ENCODE measurements at places on chromosomes 13 and 19.
A peak's percentile ranks its signal among the peaks of the same experiment; 100 is the strongest.

- DNase-seq: no peak
These were observed 444 bp upstream of the NCCRP1 start for GRCh38 chr19:39196320-39196719.

DNA sequence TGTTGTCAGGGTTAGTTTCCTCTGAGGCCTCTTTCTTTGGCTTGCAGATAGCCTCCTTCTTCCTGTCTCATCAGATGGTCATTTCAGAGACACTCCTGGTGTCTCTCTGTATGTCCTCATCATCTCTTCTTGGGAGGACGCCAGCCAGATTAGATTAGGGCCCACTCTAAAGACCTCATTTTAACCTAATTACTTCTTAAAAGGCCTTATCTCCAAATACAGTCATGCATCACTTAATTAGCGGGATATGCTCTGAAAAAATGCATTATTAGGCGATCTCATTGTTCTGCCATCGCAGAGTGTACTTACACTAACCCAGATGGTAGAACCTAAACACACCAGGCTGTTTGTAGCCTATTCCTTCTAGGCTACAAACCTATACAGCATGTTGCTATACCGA is 89.0 kb downstream of the CDK8 start:
- DNase-seq: no peak

GRCh38 chr13:25840261-25840660 is 211.6 kb downstream of the SHISA2 start:
- no peak for DNase-seq

GRCh38 chr13:41315443-41316047 is 4.5 kb downstream of the NAA16 start:
- DNase-seq: no peak

DNA sequence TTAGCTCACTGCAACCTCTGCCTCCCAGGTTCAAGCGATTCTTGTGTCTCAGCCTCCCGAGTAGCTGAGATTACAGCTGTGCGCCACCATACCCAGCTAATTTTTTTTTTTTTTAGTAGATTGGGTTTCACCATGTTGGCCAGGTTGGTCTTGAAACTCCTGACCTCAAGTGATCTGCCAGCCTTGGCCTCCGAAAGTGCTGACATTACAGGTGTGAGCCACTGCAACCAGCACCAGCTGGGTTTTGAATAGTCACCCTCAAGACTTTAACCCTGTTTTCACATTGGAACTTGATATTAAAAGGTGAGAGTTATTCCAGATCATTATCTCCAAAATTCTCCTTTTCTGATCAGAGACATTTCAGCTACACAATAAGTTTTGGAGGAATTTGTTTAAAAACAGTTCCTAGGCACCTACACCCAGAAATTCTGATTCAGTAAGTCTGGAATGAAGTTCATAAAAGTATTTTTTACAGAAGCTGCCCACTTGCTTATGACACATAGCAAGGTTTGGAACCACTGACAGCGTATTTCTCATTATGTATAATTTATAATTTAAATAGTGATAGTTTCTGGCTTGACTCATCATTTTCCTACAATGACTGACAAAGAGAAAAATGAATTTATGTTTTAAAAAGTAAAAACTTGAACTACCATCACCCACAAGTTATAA is 417.3 kb downstream of the DIAPH3 start:
- no peak for DNase-seq

DNA sequence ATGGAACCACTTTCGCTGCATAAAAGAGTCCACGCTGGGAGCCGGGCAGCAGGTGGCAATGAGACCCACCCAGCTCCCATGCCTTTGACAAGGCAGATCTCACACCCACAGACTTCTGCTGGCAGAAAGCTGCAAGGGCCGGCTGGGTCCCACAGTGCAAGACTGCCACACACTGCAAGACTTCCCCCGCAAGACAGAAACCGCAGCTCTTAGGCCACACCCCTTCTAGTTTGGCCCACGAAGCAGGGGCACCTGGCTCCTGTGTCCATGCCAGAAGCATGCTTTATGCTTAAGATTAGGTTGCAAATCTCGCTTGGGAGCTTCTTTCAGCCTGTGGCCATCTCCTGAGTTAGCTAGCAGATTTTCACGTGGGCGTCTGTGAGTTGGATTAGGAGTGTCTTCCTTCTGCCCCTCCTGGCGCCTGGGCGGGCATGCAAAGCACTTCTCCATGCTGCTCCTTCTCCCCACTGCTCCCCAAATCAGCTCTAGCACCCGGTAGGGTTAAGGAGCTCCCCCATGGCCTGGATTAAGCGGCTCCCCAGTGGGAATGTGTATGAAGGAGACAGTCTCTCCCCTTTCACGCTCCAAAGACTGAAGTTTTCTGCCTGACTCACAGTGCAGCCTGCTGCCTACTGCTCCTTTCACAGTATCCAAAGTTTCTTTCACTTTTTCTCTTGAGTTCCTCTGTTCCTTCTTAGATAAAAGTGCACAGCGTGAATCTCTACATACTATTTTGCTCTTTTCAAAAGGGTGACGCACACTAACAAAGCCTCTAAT is 17.7 kb downstream of the GPC6 start:
- no peak for DNase-seq

DNA sequence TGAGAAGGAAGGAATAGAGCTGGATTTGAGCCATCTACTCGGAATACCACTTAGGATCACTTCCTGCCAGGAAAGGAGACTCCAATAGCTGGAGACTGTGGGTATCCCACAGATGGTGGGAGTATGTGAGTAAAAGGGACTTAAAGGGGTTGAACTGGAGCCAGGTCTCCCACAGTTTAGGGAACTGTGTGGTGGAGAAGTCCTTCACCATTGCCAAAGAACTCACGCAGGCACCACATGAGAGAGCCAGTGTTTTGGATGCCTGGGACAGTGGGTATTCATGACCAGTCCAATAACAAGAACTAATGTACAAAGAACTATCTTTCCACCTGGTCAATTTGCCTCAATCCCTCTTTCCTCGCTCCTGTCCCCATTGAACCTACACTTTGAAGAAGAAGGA is 24.4 kb upstream of the MYCBP2 start:
- DNase-seq: no peak

DNA sequence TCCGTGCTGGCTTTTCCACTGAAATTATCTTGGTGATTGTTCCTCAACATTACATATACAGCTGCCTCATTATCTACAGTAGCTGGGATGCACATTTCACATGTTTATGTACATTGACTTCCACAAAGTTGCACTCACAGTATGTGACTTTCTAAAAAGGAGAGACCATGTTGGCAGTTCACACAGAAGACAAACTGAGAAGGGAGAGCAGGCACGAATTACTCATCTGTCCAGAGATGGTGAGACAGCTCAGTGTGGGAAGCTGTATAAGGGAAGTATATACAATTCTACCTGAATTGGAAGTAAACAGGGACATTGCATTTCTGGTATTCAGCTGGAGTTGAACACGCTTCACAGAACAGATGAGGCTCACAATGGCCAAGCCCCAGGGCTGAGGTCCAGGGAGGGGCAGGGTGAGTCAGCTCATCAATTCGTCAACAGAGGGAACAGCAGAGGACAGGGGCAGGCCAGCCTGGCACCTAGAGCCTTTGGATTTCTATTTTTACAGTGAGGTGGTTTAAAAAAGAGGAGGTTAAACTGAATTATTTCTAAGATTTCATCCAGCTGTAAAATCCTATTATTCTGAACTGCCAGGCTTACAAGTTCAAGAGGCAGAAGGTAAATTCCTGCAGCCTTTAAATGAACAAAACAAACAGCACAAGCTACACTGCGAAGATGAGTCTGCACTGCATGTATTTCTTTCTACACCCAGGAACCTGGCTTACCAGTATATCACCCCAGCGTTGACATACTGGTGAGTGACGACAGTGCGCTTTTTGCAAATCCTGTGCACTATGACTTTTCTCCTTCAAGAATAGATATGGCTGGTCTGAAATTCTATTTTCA is 9.8 kb downstream of the PARP4 start:
- no peak for DNase-seq

- no peak for DNase-seq
These were observed 88.8 kb downstream of the ARHGEF7 start for GRCh38 chr13:111203736-111204389.

DNA sequence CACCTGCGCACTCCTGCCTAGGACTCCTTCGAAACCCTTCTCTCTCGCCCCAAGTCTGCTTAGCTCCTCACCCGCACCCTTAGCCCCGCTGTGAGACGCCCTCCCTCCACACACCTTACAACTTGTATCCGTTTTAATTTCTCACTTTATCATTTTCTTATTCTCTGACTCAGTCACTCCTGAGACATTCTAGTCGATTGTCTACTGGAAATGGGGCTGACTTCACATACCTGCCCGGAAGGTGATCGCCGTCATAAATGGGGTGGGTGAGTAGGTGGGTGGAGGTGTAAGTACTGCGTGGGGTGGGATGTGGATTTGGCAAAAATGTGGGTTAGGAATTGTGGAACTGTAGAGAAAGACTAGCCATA is 714 bp downstream of the NDFIP2 start:
- DNase-seq: peak; percentile 6

GRCh38 chr13:45289936-45290563 is 50.9 kb downstream of the TPT1 start:
- DNase-seq: no peak

DNA sequence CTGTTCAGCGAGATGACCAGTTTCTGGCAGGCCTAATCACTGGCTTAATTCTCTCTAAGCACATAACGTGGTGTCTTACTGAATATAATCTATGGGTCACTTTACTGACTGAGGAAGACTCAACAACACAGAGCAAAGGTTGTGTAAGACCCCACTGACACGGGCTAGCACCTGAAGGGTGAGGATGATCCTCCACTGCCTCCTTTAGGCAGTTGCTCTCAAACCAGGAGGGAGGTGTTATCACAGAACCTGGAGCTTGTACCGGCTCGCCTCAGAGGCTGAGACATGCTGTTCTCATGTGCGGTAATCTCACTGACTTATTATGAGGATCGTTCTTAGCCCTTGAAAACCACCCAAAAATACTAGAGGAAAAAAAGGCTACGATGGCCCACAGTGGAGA is 28.3 kb downstream of the RCBTB2 start:
- no peak for DNase-seq

GRCh38 chr13:73421310-73421912 is 362.6 kb downstream of the KLF5 start:
- DNase-seq: no peak

DNA sequence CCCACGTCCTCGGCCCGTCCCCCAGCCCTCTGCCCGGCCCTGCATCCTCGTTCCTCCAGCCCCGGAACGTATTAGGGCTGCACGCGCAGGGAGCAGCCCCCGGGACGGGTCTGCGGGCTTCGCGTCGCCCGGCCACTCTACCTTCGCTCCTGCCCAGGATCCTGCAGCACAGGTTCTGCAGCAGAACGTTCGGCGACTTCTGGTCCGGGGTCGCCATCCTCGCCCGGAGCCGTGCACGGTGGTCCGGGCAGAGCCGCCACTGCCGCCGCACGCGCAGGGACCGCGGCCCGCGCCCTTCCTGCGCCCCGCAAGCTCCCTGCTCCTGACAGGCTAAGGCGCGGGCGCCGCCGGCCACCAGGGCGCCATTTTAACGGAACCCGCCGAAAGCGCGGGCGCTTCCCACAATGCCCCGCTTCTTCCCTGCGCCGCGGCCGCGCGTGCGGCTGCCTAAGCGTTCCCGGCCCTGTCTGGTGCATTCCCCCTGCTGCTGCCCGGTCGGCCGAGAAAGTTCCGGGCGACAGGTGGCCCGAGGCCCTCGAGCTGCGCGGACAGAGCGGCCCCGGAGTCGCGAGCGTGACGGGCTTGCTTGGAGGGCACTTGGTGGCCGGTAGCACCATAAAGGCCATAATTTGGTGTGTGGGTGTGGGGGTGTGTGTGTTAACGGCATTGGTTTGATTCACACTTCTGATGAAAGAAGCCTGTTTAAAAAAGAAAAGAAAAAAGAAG is at the start of gene TUBGCP3:
Gene TUBGCP3 (minus strand): TSS at position 390 of the 726 bp plus-strand sequence. CDS start 173 bp downstream, at position 217.
- peak; percentile 44 for DNase-seq

DNA sequence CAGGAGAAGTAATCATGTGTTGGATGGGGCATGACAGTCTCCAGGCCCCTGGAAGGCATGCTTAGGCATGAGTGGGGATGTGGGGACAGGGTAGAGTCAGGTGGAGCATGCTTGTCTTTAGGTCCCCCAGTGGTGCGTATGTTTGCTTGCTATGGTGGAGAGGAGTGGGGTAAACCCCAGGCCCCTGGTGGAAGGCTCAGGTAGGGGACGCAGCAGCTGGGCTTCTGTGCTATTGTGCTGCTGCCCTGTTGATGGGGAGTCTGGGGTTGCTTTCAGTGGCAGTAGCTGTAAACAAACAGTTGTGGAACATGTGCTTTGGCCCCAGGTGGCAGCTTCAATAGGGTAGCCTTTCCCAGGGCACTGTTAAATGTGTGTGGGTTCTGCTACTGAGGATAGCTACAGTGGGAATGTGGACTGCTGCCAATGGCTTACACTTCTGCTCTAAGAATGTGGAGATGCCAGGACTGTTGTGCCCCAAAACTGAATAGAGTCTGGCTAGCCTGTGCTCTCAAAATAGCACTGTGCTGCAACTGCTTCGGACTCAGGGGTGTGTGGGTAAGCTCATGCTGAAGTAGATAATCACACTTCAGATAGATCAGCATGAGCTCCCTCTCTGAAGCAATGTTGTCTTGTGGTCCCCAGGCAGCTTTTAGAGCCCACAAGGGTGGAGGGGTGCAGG is 1257.3 kb downstream of the DIAPH3 start:
- no peak for DNase-seq

DNA sequence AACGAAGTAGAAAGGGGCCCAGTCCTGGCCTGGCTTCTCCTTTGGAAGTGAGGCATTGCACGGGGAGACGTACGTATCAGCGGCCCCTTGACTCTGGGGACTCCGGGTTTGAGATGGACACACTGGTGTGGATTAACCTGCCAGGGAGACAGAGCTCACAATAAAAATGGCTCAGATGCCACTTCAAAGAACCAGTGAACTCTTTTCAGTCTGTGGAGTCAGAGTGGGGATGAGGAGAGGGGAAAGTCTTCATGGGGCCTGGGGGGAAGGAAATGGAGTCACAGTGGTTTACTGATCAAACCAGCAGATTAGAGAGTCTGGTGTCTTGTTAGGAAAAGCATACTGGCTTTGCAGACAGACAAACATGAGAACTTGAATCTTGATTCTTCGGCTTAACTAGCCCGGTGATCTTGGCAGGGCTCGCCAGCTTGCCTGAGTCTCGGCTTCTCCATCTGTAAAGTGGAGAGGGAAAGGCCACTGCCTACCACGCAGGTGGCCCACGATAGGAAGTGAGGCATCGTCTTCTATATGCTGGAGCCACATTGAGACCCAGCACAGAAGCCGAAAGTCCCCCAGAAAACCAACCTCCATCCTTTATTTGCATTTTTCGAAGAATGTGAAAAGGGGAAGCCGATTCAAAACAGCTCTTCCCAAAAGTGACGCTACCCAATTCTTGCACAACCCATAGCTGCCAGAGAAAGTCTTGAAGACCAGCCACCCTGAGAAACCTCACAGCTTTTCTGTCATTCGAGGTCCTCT is at the start of gene FFAR1:
Gene FFAR1 (plus strand): TSS at position 732 of the 759 bp plus-strand sequence. CDS start 3,650 bp downstream, outside the sequence.
- no peak for DNase-seq

DNA sequence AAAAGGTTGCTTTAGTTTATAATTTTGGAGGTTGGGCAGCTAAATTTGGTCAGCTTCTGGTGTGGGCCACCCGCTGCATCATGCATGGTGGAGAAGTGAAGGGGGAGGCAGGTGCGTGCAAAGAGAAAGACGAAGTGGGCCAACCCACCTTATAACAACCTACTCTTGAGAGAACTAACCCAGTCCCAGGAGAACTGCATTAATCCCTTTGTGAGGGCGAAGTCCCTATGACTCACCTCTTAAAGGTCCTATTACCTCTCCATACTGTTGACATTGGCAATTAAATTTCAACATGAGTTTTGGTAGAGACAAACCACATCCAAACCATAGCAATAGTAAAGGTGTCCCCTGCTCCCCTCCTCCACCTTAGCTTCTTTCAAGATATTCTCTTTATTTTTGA is 7.7 kb upstream of the FGF9 start:
- no peak for DNase-seq
